Dermis blood vessel endothelial cell (primary cell): ENCODE measurements at places on chromosomes 6 and 20. TPM values are rescaled to one million over a fixed set of nuclear protein-coding genes. Genes with fewer than 3 reads are reported as not detected.

The PTK6 gene
- under 0.01 and 0.05 TPM in 2 replicates for total RNA-seq

The RFX6 gene
- total RNA-seq: not detected in 2 replicates

The C20orf141 gene
- total RNA-seq: not detected in 2 replicates

The NCOA5 gene
- total RNA-seq: 16.7 and 18.6 TPM in 2 replicates

The ELOVL4 gene
- total RNA-seq: 0.37 and 0.51 TPM in 2 replicates

DNA sequence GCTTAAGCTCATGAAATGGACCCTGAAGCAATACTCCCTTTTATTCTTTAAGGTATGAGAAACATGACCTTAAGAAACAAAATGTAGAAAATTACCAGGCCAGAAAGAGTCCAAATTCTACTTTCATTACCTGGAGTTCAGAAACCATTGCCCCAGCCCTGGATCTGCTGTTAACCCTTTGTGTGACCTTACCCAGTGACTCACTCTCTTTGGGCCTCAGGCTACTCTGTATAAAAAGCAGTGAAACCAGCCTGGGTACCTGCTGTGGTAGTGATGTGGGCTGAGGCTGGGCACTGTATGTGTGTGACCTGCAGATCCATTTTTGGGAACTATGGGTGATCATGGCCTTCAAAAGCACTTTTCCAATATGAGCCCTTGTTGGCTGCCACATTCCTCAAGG is 47.2 kb downstream of the SLC9A8 start:
- no peak for DNase-seq

DNA sequence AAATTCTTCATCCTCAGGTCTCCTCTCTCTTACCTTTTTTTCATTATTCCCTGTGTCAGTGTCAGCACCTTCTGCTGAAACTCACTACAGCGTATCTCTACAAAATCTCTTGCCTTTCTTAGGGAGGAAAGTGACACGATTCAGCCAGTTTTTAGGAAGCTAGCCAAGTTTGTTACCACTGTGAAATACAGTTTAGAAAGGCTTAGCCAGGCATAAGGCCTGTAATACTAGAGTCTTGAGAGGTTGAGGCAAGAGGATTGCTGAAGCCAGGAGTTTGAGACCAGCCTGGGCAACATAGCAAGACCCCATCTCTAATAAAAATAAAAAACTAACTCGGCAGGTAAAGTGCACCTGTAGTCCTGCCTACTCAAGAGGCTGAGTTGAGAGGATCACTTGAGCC is 16.7 kb downstream of the TAB2 start:
- DNase-seq: peak; percentile 73

DNA sequence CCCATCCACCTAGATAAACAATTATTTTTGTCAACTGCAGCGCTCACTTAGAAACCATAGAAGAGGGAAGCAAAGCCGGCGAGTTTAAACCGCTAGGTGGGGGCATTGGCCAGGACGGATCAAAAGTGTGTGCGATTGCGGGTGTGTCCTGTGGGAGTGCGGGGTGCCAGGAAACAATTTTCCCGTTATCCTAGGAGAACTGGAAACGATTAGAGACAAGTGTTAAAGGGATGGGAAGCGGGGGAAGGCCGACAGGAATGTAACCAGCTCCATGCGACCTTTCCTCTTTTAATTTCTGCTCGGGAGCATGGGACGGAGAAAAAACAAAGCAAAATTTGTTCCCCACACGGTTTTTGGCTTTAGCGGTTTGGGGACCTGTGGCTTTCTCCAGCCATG is 2.8 kb upstream of the HTR1B start:
- DNase-seq: peak; percentile 81

DNA sequence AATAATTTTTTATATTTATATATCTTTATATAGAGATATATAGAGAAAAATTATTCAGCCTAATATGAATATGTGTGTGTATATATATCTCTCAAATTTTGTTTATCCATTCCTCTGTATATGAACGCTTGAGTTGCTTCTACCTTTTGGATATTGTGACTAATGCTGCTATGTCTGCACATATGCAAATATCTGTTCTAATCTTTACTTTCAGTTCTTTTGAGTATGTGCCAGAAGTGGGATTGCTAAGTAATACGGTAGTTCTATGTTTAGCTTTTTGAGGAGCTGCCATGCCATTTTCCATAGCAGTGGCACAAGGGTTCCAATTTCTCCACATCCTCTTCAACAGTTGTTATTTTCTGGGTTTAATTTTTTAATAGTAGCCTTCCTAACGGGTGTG is 72.8 kb upstream of the CEP85L start:
- no peak for DNase-seq

DNA sequence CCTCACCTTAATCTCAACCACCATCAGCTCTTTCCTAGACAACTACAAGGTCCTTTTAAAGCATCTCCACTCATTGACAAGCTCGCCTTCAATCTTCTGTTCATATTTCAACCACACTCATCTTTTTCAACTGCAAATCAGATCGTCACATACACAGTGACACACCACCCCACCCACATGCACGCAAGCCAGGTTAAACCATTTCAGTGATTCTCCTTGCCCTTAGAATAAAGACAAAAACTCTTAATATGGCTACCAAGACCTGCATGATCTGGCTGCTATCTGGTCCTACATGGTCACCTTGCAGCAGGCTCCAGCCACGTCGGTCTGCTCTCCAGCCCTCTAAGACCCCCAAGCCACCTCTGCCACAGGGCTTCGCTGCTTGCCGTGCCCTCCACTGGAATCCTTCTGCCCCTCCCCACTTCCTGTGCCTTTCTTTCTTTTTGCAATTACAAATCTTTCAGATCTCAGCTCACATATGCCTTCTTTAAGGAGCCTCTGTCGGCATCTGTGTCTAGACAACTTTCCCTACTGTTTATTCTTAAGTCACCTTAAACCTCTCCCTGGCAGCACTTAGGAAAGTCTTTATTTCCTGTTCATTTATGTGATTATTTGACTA is 507.3 kb upstream of the ARID1B start:
- DNase-seq: no peak

DNA sequence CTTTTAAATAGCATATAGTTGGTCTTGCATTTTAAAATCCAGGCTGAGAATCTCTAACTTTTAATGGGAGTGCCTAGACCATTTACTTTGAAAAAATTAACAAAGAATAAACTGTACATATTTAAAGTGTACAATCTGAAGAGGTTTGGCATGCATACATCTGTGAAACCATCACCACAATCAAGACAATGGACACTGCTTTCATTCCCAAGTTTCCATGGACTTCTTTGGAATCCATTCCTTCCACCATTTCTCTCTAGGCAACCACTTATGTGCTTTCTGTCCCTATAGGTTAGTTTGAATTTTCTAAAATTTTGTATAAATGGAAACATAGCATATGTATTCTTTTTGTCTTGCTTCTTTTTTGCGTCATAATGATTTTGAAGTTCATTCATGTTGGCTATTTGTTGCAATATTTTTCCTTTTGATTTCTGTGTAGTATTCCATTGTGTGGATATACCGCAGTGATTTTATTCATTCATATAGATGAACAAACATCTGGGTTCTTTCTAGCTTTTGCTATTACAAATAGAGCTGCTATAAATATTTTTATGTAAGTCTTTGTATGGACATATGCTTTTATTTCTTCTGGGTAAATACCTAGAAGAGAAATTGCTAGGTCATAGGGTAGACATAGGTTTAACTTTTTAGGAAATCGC is 50.9 kb downstream of the NEDD9 start:
- no peak for DNase-seq
